Vagina (tissue), 2 donors: ENCODE measurements at places on chromosomes 6 and 20.

- no peaks in the 10 kb centered on the region for H3K27me3 ChIP-seq
- DNase-seq, result no peak
- H3K4me1 ChIP-seq, result peaks cover 35% of the 10 kb centered on the region
- peak overlapping the region; percentile 89 for H3K27ac ChIP-seq
Observed at GRCh38 chr6:116572162-116572561, 858 bp downstream of the RWDD1 start.

GRCh38 chr20:43363506-43363905 is 94.2 kb upstream of the SRSF6 start:
- H3K4me1 ChIP-seq, result no peaks in the 10 kb centered on the region
- no peak overlapping the region for H3K4me3 ChIP-seq
- no peak for DNase-seq
- no peaks in the 10 kb centered on the region for H3K36me3 ChIP-seq

- H3K4me1 ChIP-seq, result peaks cover 16% of the 10 kb centered on the region
- H3K4me3 ChIP-seq, result no peak overlapping the region
- H3K36me3 ChIP-seq, result no peaks in the 10 kb centered on the region
- no peaks in the 10 kb centered on the region for H3K27me3 ChIP-seq
Observed at GRCh38 chr6:87722540-87723169, 20.6 kb upstream of the AKIRIN2 start.

- H3K27ac ChIP-seq, result peak overlapping the region; percentile 82
- H3K4me1 ChIP-seq, result peaks cover 18% of the 10 kb centered on the region
- no peaks in the 10 kb centered on the region for H3K27me3 ChIP-seq
- no peaks in the 10 kb centered on the region for H3K36me3 ChIP-seq
Observed at GRCh38 chr20:45771182-45771759, 20.4 kb downstream of the WFDC3 start.

DNA sequence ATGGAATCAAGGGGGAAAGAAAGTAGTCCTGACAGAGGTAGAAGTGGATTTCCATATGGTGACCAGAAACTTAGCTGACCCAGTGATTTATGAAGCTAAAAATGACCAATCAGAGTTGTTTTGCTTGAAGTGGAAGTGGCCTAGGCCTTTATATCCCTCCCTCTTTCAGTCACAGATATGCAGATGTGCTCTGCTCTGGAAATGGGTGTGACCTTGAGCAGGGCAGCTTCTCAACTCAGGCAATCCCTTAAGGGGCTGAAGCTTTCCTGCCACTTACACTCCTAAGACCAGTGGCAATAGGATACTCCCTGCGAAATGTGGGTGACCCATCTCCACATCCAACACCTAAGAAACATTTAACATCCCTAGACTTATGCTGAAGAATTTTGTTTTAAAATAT is 256.6 kb downstream of the EYS start:
- no peaks in the 10 kb centered on the region for H3K27me3 ChIP-seq
- H3K27ac ChIP-seq, result no peak overlapping the region
- H3K4me1 ChIP-seq, result no peaks in the 10 kb centered on the region
- no peak for DNase-seq
- H3K36me3 ChIP-seq, result no peaks in the 10 kb centered on the region

DNA sequence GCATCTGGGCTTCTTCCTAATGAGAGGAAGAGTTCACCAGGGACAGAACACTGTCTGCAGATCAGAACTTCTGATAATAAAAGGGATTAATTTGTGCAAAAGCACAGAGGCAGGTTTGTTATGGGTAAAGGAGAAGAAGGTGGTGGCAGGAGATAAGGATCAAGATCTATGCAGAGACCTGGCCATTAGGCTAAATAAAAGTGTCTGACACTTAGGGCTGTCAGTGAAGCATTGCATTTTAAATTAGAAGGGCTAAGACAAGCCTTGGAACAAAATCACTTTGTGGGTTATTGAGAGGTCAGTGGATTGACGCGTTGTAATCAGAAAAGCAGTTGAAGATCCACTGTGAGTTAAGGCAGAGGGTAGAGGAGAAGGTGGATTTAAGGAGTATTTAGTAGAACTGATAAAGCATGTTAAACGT is 76.8 kb downstream of the MAP3K4 start:
- peaks cover 6% of the 10 kb centered on the region for H3K36me3 ChIP-seq
- no peaks in the 10 kb centered on the region for H3K27me3 ChIP-seq
- no peak overlapping the region for H3K4me3 ChIP-seq
- H3K4me1 ChIP-seq, result peaks cover 14% of the 10 kb centered on the region
- H3K27ac ChIP-seq, result no peak overlapping the region

DNA sequence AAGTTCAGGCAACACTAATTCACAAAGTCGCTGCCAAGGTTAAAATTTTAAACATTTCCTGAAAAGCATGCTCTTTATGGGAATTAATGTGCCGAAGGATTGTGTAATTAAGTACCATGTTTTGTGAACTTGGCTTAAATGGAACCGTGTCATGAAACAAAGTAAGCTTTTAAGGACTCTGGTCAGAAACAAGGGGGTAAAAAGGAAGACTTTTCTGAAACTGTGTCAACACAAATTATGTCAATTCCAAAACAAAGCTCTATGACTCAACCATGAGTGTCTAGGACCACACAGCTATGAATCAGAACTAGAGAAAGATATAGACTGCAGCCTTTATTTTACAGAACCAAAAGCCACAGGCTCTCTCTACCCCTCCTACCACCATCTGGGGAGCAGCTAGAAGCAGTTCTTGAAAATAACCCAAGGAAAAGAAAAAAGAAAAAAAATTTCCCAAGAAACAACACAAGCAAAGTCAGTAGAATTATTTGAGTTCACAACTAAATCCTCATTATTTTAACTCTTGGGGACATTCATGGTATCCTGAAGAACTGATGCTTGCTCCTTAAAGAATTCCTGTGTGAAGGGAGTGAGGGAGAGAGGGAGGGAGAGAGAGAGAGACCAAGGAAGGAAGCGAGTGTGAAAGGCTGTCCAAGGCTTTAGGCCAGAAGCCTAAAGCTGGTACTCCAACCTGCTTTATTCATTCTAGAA is 81.9 kb downstream of the ZMYND8 start:
- no peak overlapping the region for H3K4me3 ChIP-seq
- no peaks in the 10 kb centered on the region for H3K27me3 ChIP-seq
- peak overlapping the region; percentile 91 for H3K27ac ChIP-seq
- no peak for DNase-seq

- DNase-seq, result no peak
- no peaks in the 10 kb centered on the region for H3K36me3 ChIP-seq
- H3K4me3 ChIP-seq, result no peak overlapping the region
- H3K27ac ChIP-seq, result no peak overlapping the region
Observed at GRCh38 chr6:126773112-126773805, 345.2 kb upstream of the RSPO3 start.

DNA sequence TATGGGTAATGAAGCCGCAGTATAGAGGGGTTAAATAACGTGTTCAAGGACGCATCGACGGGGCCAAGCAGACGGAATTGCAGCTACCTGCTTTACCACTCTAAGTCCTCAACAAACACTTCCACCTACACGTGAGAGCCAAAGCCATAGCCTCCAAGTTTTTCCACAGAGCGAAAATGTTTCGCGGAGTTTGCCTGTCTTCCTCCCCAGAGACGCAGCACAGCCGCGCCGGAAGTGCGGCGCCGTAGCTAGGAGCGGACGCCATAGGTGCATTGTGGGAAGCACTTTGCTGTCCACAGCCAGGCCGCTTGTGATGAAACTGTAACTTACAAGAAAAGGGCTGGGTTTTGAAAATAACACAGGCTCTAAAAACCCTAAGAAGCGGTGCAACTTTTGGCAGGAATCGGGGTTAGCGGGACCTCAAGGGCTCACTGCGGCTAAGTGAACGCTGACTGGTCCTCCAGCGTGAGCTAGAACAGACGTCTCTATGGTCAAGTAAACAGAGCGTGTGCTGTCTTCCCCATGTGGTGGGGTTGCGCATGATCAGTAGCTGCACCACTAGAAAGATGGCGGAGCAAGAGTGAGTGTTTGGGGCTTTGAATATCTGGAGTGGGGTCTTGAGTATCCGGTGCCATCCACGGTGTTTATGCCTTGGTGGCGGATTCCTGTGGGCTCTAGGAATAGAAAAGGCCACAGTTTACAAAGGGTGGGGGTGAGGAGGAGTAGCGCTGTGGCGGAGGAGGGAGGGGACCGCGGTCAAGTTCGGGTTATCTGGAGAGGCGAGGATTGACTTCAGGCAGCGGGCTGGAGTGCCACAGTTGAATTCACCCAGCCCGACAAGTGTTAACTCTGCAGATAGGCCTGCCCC is at the start of gene RPL7L1:
Gene RPL7L1 (plus strand): TSS at position 245 of the 868 bp plus-strand sequence. CDS start 295 bp downstream, at position 540.
- H3K4me3 ChIP-seq, result peak within 1 kb of the TSS; percentile 69
- no peaks in the 10 kb centered on the region for H3K27me3 ChIP-seq
- no peak for DNase-seq
- H3K4me1 ChIP-seq, result peaks cover 29% of the 10 kb centered on the region
- H3K36me3 ChIP-seq, result peaks cover 24% of the 10 kb centered on the region

DNA sequence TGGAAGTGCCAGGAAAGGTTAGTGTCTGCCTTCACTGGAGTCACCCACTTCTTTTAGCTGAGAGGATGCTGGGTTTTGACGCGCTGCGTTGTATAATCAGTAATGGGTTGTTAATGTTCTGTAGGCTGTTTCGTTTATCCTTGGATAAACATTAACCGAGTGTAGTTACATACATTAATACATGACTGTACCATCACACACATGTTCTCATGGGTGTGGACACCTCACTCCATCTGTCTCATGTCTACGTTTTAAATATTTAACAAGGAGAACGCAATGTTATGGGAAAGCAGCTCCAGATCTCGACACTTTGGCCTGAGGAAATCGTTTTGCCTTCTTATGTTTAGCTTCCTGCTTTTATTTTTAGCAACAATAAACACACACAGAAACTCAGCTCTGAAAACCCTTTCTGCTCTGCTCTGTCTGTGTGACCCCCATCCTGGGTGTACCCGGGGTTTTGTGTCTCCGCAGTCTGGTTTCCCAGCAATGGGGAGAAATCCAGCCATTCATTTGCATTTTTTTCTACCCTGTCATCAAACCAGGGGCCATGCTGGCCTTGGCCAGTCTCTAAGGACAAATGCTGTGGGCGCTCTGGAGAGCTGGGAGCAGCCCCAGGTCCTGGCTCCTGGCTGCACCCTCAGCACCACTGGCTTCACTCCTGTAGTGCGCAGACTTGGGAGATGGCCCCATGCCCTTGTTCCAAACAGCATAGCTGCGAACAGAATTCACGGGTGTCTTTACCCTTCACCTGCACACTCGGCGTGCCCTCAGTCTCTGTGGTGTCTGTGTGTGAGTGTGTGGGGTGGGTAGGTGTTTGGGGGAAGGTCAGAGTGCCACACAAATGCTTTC is 110.8 kb downstream of the ERMARD start:
- no peak overlapping the region for H3K4me3 ChIP-seq
- peak; percentile 47 for DNase-seq
- no peaks in the 10 kb centered on the region for H3K36me3 ChIP-seq
- H3K27me3 ChIP-seq, result no peaks in the 10 kb centered on the region
- H3K27ac ChIP-seq, result no peak overlapping the region

- no peak for DNase-seq
- H3K4me3 ChIP-seq, result no peak overlapping the region
- H3K36me3 ChIP-seq, result no peaks in the 10 kb centered on the region
- no peaks in the 10 kb centered on the region for H3K27me3 ChIP-seq
- H3K27ac ChIP-seq, result no peak overlapping the region
Observed at GRCh38 chr20:64205611-64206026, 41.4 kb downstream of the MYT1 start.

DNA sequence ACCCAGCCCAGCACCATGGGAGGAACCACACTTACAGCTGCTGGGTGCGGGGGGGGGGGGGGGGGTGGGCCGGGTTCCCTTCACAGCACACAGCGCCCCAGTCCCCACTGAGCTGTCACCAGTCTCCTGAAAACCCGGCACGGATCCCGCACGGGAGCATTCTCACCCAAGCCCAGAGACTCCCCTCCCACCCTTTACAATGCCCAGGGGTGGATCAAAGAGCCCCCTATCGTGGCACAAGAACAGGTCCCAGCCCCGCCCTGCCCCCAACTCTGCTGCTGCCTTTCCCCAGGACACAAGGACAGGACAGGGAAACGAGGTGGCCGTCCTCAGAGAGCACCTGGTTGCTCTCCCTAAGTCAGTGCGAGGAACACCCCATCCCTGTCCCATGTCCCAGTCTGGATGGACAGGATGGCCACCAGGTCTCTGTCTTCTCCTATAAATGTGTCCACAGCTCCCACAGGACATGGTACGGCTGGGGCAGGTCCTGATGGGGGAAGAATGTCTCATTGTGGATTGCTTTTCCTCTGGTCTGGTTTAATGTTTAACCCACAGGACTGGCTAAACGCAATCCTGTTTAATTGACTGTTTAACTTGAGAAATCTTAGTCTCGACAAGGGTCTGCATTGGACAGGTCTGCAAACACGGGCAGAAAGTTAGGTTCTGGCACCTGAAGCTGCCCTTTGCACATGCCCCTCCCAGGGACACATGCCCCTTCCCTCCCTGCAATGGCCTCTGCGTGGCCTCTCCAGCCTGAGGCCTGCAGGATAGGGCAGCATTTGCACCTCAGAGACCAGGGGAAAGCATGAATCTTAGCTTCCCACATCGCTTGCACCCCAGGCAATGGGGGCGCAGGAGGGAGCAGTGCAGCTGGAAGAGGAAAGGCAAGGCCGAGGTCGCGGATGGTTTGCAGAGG is 45.3 kb downstream of the DACT2 start:
- H3K36me3 ChIP-seq, result no peaks in the 10 kb centered on the region
- H3K4me3 ChIP-seq, result no peak overlapping the region
- DNase-seq, result no peak
- no peak overlapping the region for H3K27ac ChIP-seq

- H3K4me1 ChIP-seq, result peaks cover 10% of the 10 kb centered on the region
- DNase-seq, result no peak
- H3K4me3 ChIP-seq, result no peak overlapping the region
- H3K27me3 ChIP-seq, result no peaks in the 10 kb centered on the region
- no peaks in the 10 kb centered on the region for H3K36me3 ChIP-seq
Observed at GRCh38 chr6:121816906-121817540, 381.6 kb downstream of the GJA1 start.

DNA sequence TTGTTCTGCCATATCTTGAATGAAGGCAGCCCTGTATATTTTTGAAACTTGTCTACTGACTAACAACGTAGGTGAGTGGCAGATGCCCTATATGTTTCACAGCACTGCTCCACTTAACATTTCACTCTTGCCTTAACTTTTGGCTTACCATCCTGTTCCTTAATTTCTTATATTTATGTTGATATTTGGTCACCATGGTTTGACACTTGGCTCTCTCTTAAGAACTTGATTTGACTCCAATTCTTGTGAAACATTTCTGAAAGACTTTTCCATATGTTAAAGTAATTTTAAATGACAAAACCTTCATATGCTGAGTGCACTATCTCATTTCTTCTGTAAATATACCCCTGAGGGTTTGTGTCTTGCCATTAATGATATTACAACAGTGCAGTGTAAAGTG is 434.3 kb upstream of the IMPG1 start:
- H3K4me3 ChIP-seq, result no peak overlapping the region
- no peak for DNase-seq
- no peaks in the 10 kb centered on the region for H3K4me1 ChIP-seq
- H3K27me3 ChIP-seq, result no peaks in the 10 kb centered on the region
- no peak overlapping the region for H3K27ac ChIP-seq
- H3K36me3 ChIP-seq, result no peaks in the 10 kb centered on the region

GRCh38 chr20:9287826-9288225 is 218.9 kb downstream of the PLCB4 start:
- H3K27me3 ChIP-seq, result no peaks in the 10 kb centered on the region
- H3K4me1 ChIP-seq, result no peaks in the 10 kb centered on the region
- H3K4me3 ChIP-seq, result no peak overlapping the region
- no peaks in the 10 kb centered on the region for H3K36me3 ChIP-seq
- DNase-seq, result no peak

GRCh38 chr20:41408986-41409385 is 42.4 kb upstream of the EMILIN3 start:
- no peak overlapping the region for H3K4me3 ChIP-seq
- peaks cover 24% of the 10 kb centered on the region for H3K4me1 ChIP-seq
- DNase-seq, result no peak
- no peaks in the 10 kb centered on the region for H3K27me3 ChIP-seq
- peaks cover 63% of the 10 kb centered on the region for H3K36me3 ChIP-seq
